ENCODE measurements at places on chromosomes 6 and 20.
A peak's percentile ranks its signal among the peaks of the same experiment; 100 is the strongest.

- DNase-seq: no peak
Observed at GRCh38 chr20:36144336-36144735, 10.2 kb upstream of the EPB41L1 start.

DNA sequence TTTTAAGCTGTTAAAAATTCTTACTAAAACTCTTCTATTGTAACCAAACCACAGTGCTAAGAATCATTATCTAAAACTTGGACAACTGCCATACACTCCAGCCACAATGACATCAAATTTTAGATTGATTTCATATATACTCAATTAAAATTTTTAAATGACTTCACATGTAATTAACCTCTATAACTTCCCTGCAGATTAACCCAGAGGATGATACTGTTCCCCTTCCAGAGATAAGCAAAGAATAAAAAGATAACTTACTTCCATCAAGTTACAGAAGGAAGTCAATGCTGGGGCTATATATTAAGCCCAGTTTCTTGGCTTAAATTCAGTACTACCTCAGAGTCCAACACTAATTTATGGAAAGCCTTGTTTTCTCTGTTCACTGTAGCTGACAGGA lies 71.3 kb downstream of the ARHGAP18 start:
- no peak for DNase-seq

- DNase-seq: no peak
Observed at GRCh38 chr20:8424010-8424409, 291.9 kb downstream of the PLCB1 start.

- DNase-seq: no peak
Observed at GRCh38 chr6:55713436-55713835, 134.4 kb upstream of the HMGCLL1 start.

GRCh38 chr20:19460386-19460785 lies 247.9 kb downstream of the SLC24A3 start:
- DNase-seq: no peak

DNA sequence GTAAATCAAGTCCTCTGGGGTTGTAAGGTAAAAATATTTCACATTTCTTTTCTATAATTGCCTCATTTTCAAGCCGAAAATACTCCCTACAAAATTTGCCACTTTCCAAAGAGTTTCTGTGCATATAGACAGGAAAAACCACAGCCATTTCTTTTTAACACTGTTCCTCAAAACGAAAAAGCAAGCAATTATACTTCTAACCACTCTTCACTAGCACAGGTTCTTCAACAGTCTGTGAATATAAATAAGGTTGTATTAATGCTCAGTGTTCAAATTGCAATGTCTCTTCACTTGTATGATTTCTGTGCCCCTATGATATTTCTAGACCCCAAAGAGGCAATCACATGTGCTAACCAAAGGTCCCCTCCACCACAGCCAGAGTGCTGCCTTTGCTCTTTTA lies 206.0 kb downstream of the SIM1 start:
- DNase-seq: no peak

DNA sequence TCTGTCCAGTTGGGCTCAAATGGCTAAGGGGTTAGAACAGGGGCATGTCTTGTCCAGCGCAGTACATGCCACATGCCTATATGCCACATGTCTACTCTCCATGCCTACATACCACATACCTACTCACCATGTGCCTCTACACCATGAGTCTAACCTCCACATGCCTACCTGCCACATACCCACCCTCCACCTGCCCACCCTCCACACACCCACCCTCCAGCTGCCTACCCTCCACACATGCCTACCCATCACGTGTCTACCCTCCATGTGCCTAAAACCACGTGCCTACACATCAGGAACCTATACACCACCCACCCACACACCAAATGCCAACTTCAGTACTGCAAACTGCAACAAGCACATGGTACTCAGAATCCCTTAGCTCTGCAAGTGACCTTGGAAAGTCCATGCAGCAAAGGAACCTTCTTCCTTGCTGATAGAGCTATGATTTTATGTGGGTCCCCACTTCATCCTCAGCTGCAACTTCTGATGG lies 113.0 kb upstream of the CST7 start:
- no peak for DNase-seq

DNA sequence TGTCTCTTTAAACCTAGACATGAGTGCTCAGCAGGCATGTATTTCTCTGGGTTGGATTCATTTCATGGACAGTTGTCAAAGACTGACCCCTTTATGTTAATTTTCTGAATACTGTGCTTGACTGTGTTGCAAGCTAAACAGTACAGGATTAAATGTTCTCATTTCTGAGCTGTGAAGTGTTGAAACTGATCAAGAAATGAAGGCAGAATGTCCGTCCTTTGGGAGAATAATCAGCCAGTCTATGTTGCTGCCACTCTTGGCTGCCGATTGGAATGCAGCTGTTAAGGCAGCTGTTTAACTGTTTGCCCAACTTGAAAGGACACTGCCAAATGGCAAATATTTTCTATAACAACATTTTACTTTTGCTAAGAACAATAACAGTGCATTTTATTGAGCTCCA lies 87.3 kb downstream of the CEP57L1 start:
- DNase-seq: no peak

DNA sequence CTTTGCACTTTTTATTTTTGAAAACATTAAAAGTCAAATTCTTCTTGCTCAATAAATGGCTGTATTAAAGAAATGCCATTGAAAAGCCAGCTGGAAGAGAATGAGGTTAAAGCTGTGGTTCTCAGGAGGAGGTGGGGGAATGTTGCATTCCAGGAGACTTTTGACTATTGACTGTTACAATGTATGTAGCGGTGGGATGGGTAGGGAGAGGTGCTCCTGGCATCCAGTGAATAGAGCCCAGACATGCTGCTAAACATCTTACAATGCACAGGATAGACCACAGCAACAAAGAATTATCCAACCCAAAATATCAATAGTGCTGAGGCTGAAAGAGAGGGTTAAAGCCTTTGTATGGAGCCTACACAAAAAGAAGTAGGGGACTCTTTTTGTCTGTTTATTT lies 295.9 kb downstream of the NKAIN2 start:
- DNase-seq: no peak

- no peak for DNase-seq
Observed at GRCh38 chr20:37538003-37538402, 10.3 kb upstream of the BLCAP start.

DNA sequence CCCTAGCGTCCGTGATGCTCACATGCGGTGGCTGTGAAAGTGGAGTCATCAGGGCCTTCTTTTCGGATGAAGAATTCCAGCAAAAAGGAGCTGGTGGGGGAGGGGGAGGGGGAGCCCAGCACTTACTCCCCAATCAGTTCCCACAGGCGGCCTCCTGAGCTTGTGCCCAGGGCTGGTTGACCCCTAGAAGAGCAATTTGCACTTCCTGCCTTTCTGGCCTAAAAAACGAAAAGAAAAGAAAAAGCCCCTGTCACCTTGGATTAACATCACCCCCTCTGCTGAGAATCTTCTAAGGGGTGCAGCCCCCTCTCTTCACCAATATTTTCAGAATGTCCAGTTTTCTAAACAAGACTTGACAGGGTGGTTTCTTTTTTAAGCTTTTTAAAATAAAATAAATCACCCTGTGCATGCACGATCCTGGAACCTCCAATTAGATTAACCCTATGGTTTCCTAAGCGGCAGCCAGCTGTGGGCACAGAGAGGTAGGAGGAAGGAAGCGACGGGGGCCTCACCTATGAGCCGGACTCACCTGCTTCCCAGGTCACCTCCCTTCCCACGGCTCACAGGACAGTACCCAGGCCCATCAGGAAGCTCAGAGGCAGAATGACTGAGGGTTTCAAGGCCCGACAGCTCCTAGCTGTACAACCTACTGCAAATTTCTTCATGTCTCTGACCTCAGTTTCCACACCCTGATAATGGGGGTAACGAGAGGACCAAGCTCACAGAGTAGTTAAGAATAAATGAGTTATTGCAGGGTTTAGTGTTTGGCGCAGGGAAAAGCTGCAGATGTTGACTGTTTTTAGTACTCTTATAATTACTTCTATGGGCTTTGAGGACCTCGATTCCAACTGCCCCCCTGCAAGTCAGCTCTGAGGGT lies 10.5 kb upstream of the TGM2 start:
- DNase-seq: no peak

DNA sequence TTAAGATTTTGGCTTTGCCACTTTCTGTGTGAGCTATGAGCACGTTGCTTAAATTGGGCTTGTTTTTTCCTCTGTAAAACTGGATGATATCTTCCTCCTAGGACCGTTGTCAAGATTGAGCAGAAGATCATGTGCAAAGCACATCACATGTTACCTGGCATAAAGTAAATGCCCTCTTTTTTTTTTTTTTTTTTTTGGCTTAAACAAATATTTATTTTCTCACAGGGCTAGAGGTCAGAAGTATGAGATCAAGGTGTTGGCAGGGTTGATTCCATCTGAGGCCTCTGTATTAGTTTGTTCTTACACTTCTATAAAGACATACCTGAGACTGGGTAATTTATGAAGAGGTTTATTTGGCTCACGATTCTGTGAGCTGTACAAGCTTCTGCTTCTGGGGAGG lies 42.7 kb downstream of the TOX2 start:
- DNase-seq: no peak

DNA sequence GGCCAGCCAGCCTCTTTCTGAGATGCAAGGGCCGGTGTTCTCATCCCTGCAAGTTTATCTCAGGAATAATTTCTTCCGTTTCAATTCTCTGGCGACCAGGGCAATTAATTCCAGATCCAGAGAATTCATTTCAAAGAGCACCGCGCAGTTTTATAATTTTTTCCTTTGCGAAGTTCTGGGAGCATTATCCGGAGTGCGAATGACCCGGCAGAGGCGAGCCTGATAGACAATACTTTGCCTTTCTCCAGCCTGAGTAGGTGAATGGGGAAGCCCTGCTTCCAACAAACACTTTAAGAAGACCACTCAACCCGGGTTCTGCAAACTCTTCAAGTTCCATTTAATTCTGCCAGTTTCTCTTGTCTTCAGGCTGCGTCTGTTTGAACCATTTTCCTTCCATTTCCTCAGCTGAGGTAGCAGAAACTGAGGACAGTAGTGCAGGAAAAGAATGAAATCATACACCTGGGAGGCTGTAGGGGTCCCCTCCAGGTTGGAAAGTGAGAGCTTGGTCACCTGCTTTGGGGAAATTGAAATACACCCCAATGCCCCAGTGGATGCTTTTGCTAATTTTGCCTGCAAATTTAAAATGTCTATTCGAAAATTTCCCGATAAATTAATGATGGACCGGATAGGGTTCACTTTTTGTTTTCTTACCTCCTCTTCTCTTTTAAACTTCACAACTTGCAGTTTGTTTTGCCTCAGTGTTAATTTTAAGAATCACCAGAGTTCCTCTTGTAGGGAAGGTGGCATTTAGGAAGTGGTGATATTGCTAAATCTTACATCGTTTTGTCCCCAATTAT lies 1.1 kb downstream of the VGLL2 start:
- DNase-seq: no peak

DNA sequence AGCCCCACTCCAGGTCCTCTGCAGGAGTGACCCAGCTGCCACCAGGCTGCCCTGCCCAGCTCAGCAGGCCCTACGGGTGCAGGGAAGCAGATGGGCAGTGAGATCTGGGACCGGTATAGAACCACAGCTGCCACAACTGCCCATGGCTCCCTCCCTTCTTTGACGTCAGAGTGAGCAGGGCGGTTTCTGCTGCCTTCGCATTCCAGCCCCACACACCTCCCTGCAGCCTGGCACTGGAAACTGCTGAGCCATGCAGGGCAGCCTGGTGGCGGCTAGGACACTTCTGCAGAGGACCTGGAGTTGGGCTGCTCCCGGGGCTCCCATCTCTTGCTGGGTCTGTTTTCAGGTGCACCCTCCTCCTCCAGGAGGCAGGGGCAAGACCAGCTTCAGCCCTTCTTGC lies 101.6 kb upstream of the CD93 start:
- no peak for DNase-seq

DNA sequence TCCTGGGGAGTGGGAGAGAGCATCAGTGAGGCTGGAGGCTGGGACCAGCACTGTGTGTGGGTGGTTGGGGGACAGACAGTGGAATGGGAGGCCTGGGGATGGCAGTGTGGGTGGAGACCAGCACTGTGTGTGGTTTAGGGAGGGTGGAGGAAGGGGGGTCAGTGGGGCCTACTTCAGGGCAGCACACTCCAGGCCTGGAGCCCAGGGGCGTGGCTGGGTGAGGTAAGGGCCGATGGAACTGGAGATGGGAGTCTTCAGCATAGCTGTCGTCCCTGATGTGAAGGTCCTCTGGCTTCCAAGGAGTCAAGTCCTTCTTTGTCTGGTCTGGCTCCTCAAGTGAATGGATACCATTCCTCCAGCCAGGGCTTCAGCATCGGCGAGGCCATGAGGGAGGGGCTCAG lies 18.6 kb downstream of the KCNK17 start:
- DNase-seq: no peak

DNA sequence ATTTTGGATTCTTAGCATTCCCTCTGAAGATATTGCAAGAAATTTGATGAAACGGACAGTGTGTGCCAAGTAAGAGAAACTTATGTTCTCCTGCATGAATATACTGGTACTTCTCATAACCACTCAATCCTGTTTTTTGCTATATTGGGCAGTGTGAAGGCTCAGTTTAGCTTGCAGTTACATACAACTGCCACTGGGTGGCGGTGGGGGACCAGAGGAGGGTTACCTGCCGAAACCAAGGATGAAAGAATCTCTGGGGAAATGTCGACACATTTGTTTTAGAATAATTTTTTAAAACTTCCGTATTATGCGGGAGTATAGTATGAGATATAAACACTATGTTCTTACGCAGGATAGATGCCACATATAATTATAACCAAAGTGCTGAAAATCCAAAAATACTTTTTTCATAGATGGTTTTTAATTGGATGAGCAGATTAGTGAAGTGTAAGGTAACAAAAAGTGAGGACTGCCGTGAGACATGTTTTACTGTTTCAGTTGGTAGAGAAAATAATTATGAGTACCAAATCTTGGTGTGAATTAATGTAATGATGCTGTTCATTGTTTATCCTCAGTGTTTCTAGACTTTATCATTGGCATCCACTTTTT lies 9.7 kb downstream of the TRMT11 start:
- peak; percentile 49 for DNase-seq

GRCh38 chr6:114195027-114195365 lies 147.8 kb downstream of the HS3ST5 start:
- DNase-seq: no peak

- no peak for DNase-seq
Observed at GRCh38 chr20:37970856-37971245, 62.4 kb downstream of the TTI1 start.

- DNase-seq: no peak
Observed at GRCh38 chr6:53813801-53814200, 19.0 kb downstream of the LRRC1 start.

DNA sequence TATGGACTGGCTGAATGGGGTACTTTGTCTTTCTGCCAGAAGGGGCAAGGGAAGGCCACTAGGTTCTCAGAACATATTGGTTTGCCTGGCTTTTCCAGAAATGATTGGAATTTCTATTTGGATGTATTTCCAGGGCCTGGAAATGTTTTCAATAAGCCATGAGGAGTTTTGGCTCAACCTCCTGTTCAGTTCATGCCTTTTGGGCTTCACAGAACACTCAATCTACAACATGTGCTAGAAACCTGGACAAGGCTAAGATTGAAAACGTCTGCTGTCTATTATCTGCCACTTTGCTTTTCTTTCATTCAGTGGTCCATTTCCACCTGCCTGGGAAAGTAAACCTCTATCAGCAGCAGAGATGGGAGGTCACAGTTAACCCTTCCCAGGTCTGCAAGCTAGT lies 793.4 kb downstream of the TENT5A start:
- DNase-seq: no peak

GRCh38 chr6:157019115-157019641 lies 242.0 kb downstream of the ARID1B start:
- DNase-seq: peak; percentile 7

GRCh38 chr6:65448866-65449265 lies 258.2 kb downstream of the EYS start:
- no peak for DNase-seq

GRCh38 chr20:37219751-37220668 lies 40.7 kb upstream of the MROH8 start:
- DNase-seq: no peak
